ENCODE measurements at places on chromosomes 3 and 15.

- no peak for DNase-seq
- H3K27me3 ChIP-seq = no peaks in the 10 kb centered on the region
- H3K4me3 ChIP-seq = no peak overlapping the region
Observed at GRCh38 chr15:46778876-46779275, 938.4 kb upstream of the SEMA6D start.

GRCh38 chr3:186869253-186870100 lies 27.0 kb downstream of the ADIPOQ start:
- peaks cover 2% of the 10 kb centered on the region for H3K27me3 ChIP-seq
- no peaks in the 10 kb centered on the region for H3K4me1 ChIP-seq
- no peak overlapping the region for H3K4me3 ChIP-seq
- no peaks in the 10 kb centered on the region for H3K36me3 ChIP-seq
- peak; percentile 66 for DNase-seq

- H3K27me3 ChIP-seq = no peaks in the 10 kb centered on the region
- H3K4me1 ChIP-seq = peaks cover 78% of the 10 kb centered on the region
- peak overlapping the region; percentile 100 for H3K27ac ChIP-seq
Observed at GRCh38 chr3:134369861-134370596, 4.2 kb downstream of the AMOTL2 start.

- no peaks in the 10 kb centered on the region for H3K36me3 ChIP-seq
- no peak overlapping the region for H3K4me3 ChIP-seq
- no peaks in the 10 kb centered on the region for H3K27me3 ChIP-seq
- peak; percentile 42 for DNase-seq
Observed at GRCh38 chr3:157868196-157868595, 238.0 kb downstream of the SHOX2 start.

DNA sequence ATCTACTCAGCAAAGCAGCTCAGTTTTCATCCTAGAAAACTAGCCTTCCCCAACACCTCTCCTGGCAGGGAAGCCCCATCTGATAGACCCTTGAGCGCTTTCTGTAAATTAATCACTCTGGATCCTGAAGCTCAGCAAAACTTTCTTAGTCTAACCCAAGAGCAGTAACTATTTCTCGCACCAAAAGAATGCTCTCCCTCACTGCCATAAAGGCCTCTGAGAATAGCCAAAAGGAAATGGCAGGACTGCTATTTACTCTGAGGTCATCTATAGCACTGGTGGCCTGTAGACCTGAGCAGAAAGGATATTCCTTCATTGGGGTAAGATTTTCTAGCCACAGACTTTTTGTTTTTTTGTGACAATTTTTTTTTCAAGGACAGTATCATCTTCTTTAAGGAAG lies 345.8 kb upstream of the ADAMTS9 start:
- H3K4me3 ChIP-seq = no peak overlapping the region
- H3K27ac ChIP-seq = no peak overlapping the region
- peaks cover 11% of the 10 kb centered on the region for H3K4me1 ChIP-seq

- peaks cover 10% of the 10 kb centered on the region for H3K36me3 ChIP-seq
- DNase-seq = no peak
- no peak overlapping the region for H3K4me3 ChIP-seq
Observed at GRCh38 chr3:152300029-152300731, 31.5 kb downstream of the MBNL1 start.

DNA sequence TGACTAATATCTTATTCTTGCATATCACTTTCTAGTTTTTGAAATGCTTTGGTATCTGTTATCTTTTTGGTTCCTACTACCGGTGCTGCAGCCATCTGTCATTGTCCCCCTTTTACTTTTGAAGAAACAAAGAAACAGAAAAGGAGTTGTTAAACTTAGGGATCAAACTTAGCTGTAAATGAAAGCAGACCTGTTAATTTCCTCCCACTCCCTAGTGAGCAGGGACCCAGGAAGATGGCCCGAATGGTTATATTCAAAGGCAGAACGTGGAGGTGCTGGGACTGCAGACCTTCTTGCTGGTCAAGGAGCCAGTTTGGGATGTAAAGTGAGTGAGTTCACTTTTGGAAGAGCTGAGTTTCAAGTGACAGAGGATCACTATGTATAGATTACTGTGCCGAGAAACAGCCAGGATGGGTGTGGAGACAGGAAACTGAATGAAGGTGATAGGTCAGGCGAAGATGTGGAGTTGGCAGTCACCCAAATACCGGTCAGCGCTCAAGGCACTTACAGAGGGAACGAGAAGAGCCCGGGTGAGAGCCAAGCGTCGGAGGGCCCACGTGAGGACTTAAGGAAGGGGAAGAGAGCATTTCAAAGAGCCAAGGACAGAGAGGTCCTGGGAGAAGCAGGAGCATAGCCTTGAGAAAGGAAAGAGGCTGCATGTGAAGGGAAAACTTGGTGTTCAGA lies 20.1 kb downstream of the KBTBD8 start:
- no peak for DNase-seq
- no peak overlapping the region for H3K4me3 ChIP-seq
- H3K36me3 ChIP-seq = no peaks in the 10 kb centered on the region
- H3K27me3 ChIP-seq = no peaks in the 10 kb centered on the region
- no peak overlapping the region for H3K27ac ChIP-seq

- peaks cover 23% of the 10 kb centered on the region for H3K36me3 ChIP-seq
- DNase-seq = peak; percentile 47
- H3K27me3 ChIP-seq = no peaks in the 10 kb centered on the region
Observed at GRCh38 chr3:40309925-40310695, 603 bp downstream of the EIF1B start.

DNA sequence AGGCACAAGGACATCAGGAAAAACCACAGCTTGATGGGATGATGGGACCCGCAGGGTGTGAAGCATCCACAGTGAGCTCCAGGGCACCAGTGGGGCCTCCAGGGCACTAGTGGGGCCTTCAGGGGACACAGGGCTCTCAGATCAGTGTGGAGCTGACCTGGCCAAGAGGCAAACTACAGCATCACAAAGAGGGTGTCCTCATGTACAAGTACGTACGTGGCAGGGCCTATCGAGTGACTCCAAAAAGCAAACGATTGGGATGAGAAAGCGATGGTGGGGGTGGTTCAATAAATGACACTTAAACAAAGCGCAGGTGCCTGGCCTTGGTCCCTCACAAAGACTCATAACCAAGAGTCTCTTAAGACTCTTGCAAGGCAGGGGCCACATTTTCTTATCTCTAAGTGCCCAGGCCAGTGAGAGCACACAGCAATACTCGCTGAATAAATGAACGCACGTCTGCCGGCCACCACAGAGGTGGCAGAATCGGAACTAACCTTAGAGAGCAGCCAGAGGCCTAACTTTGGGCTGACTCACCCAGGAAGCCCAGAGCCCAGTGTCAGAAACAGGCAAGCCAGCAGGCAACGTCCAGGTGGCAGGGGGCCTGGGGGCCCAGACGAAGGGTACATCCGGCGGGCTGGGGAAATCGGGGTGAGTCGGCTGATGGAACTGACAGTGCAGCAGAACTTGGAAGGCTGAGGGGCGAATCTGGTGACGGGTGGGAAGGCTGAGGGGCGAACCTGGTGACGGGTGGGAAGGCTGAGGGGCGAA lies 8.7 kb downstream of the PCSK6 start:
- H3K4me3 ChIP-seq = no peak overlapping the region
- H3K4me1 ChIP-seq = no peaks in the 10 kb centered on the region
- no peaks in the 10 kb centered on the region for H3K36me3 ChIP-seq
- no peak overlapping the region for H3K27ac ChIP-seq

- no peak overlapping the region for H3K4me3 ChIP-seq
- H3K4me1 ChIP-seq = no peaks in the 10 kb centered on the region
- no peak overlapping the region for H3K27ac ChIP-seq
- H3K36me3 ChIP-seq = no peaks in the 10 kb centered on the region
- no peak for DNase-seq
Observed at GRCh38 chr3:65081536-65081935, 393.7 kb upstream of the ADAMTS9 start.

Data from astrocyte (in vitro differentiated cells and primary cell).